Suppressor macrophage treated with lipopolysaccharide for 4 hours (primary cell): ENCODE measurements at places on chromosomes 7 and 10.

DNA sequence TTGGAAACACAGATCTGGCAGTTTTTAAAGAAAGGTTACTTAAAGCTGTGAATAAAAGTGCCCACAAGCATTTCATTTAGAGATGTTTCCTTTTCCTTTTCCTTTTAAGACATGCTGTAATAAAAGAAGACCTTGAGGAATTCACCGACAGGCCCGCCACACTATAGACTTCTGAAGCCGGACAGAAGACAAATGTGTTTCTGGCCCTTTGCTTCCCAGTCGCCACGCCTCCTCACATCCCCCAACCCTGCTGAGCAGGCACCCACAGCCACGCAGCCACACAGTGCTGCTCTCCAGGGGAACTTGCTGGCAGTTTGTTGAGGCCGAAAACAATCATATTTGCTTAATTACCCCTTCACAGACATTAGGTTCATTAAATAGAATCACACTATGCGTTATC is 83.4 kb downstream of the SLC25A13 start:
- DNase-seq = no peak

DNA sequence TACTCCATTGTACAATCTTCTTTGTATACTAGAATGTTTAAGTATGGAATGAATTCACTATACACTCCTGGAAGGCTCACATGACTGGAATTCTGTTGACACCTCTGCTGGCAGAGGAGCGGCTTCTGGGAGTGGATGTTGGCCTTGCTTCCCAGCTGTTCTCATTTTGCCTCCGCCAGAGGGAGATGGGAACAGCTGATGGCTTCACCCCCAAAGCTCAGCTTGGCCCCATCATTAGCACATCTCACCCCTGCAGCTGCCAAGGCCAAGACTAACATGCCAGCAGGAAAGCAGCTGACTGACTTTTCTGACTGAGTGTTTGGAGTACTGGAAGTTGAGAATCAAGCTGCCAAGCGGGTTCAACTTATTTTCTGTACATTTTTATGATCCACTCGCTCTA is 15.1 kb downstream of the ADAM12 start:
- no peak for DNase-seq

DNA sequence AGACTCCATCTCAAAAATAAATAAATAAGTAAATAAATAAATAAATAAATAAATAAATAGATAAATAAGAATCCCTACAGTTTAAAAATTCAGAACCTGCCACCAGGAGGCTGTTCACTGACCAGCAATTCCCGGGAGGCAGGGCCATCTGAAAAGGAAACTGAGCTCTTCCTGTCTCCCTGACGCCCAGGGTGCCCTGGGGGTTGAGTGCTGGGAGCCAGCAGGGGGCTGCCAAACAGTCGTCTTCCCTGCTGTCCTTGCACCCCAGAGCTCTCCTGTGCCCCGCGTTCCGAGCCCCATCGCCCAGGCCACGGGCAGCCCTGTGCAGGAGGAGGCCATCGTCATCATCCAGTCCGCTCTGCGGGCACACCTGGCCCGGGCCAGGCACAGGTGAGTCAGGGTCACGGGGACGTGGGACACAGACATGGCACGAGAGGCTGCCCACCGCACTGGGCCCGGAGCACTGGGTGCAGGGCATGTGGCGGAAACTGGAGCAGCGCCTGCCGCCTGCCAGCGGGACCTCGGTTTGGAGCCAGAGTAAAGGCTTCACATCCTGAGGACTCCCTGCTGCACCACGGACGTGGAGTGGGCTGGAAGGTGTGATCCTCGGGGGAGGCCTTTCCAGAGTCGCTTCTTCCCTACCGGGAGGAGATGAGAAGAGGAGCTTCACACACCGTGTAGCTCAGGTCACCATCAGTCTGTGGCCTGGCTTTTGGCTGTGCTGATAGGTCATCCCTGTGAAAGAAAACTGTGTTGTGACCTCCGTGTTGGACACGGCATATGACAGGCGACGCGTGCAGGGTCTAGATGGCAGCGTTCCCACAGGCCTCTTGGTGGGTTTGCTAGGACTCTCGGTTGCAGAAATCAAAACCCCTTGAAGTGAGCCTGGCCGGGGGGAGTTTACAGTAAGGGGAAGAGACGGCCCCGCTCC is 25.9 kb upstream of the TTYH3 start:
- DNase-seq = no peak

DNA sequence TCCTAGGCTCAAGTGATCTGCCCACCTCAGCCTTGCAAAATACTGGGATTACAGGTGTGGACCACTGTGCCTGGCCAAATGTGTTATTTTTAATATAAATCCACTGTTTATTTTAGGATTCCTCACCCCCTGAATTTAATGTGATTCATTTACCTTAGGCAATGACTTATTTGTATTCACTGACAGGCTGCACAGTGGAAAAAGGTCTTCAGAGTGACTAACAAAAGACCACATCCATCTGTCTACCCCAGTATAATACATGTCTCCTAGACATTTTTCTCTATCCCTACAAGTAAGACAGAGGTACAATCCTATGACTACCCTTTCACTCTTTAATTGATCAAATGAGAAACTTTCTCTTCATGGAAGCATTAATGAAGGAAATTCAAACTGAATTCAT is 230.2 kb downstream of the AHR start:
- no peak for DNase-seq

DNA sequence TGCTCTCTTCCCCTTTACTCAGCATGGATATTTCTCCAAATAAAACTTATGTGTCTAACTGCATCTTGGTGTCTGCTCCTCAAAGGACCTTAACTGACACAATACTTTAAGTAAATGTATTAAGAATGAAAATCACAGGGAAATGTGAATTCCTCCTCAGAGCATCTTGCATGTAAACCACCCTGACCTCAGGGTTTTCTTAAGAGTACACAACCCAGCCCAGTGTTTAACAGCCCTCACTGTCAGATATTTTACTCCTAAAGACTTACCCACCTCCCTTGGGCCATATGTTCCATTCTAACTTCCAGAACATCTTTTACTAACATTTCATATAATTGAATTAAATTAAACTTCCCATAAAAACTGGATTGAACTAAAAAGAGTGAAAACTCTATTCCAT is 315.3 kb downstream of the HPSE2 start:
- DNase-seq = no peak

- no peak for DNase-seq
Measured at GRCh38 chr10:108307925-108308312, 1143.4 kb upstream of the SORCS1 start.

GRCh38 chr7:78118470-78118869 is 319.9 kb downstream of the PHTF2 start:
- DNase-seq = no peak

DNA sequence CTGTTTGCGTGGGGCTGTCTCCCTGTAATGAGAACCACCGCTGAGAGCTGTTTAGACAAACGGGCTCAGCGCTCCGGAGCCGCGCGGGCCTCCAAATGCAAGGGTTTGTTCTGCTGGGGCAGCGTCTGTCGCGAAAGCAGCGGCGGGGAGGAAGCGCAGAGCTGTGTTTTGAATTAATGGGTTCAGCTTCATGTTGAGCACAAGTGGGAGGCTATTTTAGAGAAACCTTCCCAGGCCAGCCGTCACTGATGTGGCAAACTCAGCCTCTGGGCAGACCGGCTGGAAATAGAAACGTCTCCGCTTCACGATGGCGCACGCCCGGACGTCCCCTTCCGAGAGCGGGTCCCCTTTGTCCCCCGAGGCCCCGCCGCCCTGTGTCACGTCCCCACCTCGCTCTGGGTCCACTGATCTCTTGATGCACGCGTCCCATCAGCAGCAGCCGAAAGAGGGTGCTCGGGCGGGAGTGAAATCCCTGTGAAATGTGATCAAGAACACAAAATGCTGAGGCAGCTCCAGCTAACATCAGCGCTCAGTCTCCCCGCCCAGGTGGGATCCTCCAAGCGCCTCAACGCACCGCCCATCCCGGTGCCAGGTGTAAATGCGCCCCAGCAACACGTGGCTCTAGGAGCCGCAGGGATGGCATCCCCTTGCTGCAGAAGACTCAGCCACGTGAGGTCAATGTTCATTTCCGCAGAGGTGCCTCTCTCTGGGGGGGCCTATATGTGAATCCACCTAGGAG is 44.9 kb downstream of the BAMBI start:
- DNase-seq = no peak

DNA sequence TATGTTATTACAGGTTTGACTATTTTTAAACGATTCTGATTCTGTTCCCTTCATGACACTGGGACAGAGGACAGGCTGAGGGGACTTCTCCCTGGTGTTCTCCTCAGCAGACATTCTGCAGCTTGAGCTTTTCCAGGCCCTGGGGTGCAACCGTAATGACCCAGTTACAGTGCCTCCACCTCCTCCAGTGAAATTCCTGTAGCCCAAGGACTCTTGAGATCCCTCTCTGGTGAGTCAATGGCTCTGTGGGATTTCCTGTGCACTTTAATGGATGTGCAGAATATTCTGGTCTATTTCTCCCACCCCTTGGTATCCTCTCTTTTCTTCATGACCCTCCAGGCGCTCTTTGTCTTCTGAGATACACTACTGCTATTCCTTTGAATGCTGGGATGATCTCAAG is 319.3 kb downstream of the INHBA start:
- no peak for DNase-seq
